T-helper 1 cell (primary cell): ENCODE measurements at places on chromosomes 1 and 21.

- no peak for DNase-seq
Measured at GRCh38 chr1:166933633-166934032, 41.7 kb downstream of the ILDR2 start.

DNA sequence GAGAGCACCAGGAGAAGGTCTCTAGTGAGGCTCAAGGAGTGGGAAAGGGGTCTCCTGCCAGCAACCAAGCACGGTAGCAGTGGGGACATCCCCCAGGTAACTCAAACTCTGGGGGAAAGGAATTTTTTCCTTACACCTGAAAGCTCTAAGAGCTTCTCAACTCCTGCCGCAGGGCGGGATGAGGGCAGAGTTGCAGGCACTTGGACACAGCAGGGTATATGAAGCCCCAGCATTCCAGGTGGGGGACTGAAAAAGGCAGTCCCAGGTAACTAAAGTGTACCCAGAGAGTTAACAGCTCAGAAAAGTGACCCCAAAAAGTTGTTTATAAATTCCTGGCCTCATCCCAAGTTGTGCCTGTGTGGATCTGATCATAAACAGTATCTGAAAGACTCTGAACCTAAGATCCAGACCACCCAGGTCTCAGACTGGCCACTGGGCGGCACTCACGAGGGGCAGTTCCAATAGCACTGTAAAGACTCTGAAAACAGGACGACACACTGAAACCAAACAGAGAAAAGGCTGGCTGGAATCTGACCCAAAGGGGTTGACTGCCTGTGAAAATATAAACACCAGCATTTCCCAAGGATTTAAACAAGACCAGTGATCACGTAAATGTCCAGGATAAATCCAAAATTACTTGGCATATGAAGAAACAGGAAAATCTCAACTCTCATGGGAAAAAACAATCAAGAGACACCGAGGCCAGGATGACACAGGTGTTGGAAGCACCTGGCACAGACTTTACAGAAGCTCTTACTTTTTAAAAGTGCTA is 47.5 kb downstream of the HSF2BP start:
- no peak for DNase-seq

GRCh38 chr1:116472431-116472961 is 98.3 kb downstream of the CD58 start:
- no peak for DNase-seq

- DNase-seq, result peak; percentile 55
Measured at GRCh38 chr1:89821322-89822108, 683 bp downstream of the LRRC8D start.

- DNase-seq, result no peak
Measured at GRCh38 chr1:53317646-53318539, 10.0 kb downstream of the LRP8 start.

GRCh38 chr1:45722809-45723208 is 27.6 kb downstream of the IPP start:
- no peak for DNase-seq

DNA sequence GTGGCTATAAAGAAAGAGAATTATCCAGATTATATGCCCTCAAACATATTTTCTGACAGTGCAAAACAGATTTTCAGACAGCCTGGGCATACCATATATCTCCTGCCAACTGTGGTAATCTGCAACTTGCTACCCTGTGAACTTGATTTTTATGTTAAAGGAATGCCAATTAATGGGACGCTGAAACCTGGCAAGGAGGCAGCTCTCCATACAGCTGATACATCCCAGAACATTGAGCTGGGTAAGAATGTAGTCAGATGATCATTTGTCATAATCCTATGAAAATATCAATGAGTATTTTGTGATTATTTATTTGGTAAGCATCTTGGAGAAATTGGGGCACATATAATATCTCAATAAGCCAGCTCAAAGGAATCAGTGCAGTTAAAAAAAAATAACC is 124.2 kb downstream of the VPS13D start:
- no peak for DNase-seq

GRCh38 chr1:71413441-71414175 is 332.8 kb upstream of the ZRANB2 start:
- no peak for DNase-seq

DNA sequence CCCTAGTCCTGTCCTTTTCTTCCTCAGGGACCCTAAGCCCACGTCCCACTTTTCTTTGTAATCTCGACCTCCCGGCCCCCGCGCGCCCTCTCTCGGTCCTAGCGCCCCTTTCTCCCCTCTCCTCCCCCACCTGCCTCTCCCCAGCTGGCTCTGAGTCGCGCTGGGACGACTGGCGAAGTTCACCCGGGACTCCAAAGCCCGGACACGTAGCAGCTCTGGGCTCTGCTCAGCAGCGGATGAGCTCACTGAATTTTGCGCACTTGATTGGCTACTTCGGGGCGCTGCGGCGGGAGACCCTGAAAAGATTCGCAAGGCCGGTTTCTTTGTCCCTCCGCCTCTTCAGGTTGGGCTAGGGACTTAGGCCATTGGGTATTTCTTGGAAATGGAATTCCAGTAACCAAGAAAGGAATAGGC is 16.3 kb upstream of the ACKR1 start:
- DNase-seq, result no peak

- peak; percentile 60 for DNase-seq
Measured at GRCh38 chr1:8348777-8349472, 31.0 kb downstream of the SLC45A1 start.

DNA sequence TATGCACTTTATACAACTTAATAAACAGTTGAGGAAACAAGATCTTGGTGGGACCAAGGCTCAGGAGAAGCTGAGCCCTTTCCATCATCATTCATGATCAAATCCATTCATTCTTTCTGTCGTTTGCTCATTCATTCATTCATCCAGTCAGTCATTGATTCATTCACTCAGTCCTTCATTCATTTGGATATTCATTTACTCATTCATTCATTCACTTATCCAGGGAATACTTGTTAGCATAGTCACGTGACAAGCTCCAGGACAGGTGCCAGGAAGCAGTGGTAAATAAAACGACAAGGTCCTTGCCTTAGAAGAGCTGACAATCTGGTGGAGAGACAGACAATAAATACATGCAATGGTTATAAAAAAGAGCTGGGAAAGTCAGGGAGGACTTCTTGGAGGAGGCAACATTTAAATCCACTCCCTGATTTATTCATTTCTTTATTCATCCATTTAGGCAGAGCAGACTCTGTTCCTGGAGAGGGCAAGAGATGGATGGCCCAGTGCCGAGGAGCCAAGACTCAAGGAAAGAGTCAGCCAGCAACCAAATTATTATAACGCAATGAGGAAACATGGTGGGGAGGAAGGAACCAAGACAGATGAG is 74.1 kb upstream of the CASZ1 start:
- DNase-seq, result no peak

DNA sequence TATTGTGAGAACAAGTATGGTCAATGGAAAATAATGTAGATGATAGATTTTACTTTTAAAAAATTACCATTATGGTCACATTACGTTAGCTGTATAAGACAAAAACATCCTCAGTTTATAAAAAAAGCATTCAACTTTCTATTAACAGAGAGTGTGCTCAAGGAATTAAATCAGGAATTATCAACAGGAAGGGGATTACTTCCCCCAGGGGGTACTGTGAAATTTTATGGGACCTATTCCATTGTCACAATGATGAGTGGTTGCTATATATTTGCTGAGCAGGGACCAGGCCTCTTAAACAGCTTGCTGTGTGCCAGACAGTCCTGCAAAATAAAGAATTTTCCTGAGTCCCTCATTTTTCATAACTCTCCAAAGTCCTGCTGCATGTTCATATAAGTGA is 21.2 kb downstream of the JAM2 start:
- no peak for DNase-seq

- no peak for DNase-seq
Measured at GRCh38 chr21:30233228-30234020, 17.5 kb upstream of the CLDN8 start.

GRCh38 chr1:19458815-19459417 is 26.4 kb downstream of the CAPZB start:
- DNase-seq, result no peak

GRCh38 chr1:78619446-78619802 is 824 bp upstream of the IFI44L start:
- DNase-seq, result no peak

GRCh38 chr1:159141584-159142390 is 29.6 kb upstream of the CADM3 start:
- DNase-seq, result no peak

GRCh38 chr1:172545396-172546004 is 12.6 kb downstream of the SUCO start:
- no peak for DNase-seq

GRCh38 chr1:169144941-169145626 is 38.6 kb downstream of the ATP1B1 start:
- DNase-seq, result no peak

DNA sequence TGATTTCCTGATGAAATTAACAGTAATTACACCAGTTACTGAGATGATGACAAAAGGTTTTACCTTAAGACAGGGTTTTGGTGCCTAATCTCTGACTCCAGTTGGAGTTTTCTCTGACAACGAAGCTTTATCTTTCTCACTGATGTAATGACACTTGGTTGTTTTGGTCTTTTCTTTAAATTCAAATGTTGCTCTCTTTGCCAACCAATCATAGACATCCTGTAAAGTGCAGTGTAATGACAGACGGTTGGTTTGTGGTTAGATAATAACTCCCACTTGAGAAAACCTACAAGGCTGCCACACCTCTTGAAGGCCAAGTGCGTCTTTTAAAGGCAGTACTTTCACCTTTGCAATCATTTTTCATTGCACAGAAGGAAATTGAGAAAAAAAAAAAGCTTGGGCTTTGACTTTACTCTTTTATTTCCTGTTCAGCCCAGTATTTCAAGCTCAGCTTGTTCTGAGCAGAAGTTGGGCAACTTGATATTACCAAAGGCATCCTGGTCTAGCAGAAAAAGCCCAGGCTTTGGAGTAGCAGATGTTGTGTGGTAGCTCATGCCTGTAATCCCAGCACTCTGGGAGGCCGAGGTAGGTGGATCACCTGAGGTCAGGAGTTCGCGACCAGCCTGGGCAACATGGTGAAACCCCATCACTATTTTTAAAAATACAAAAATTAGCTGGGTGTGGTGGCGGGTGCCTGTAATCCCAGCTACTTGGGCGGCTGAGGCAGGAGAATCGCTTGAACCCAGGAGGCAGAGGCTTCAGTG is 14.9 kb downstream of the PDIK1L start:
- DNase-seq, result peak; percentile 44

GRCh38 chr1:223315665-223316064 is 48.3 kb downstream of the SUSD4 start:
- DNase-seq, result no peak

- peak; percentile 59 for DNase-seq
Measured at GRCh38 chr1:35883635-35884101, 659 bp downstream of the AGO1 start.

- peak; percentile 41 for DNase-seq
Measured at GRCh38 chr1:152461544-152461943, 47.5 kb upstream of the CRNN start.

DNA sequence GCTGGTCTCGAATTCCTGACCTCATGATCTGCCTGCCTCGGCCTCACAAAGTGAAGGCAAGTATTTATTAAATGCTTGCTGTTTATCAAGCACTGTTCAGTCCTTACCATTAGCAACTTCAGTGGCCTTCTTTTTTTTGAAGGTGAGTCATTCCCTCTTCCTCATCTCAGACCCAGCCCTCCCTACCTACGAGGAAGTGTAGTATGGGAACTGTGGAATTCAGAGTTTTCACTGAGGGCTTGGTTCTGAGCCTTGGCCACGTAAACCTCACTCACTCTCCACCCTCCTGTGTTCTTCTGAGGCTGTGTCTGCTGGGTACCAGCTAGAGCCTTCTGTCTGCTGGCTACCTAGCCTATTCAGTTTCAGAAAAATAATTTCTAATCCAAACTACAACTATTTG is 218.3 kb upstream of the SGIP1 start:
- DNase-seq, result no peak

- no peak for DNase-seq
Measured at GRCh38 chr1:21587602-21587953, 78.4 kb downstream of the ALPL start.

- no peak for DNase-seq
Measured at GRCh38 chr1:40301541-40302299, 15.4 kb downstream of the COL9A2 start.

- no peak for DNase-seq
Measured at GRCh38 chr1:160108888-160109662, 6.5 kb upstream of the ATP1A2 start.

GRCh38 chr1:145711213-145711651 is 4.1 kb upstream of the PDZK1 start:
- DNase-seq, result no peak

- no peak for DNase-seq
Measured at GRCh38 chr1:171141688-171142415, 43.2 kb upstream of the FMO2 start.

DNA sequence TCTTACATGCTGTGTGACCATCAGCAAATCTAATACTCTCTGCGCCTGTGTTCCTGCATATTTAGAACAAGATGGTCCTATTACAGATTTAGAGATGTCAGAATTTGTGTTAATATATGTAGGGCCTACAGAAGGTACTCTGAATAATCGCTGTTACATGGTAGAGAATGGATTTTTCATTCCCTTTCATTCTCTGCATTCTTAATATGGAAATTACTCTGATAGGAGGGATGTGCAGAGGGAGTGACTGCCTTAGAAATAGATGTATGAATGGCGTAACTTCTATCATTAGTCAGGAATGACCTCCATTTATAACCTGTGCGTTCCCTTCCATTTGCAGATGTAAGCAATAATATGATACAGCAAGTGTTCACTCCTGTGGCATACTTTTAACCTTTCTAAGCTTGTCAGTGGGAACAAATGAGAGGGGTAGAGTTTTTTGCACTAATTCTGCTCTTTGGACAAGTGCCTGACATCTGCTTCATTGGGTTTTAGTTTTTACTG is 45.6 kb downstream of the MIA3 start:
- no peak for DNase-seq

DNA sequence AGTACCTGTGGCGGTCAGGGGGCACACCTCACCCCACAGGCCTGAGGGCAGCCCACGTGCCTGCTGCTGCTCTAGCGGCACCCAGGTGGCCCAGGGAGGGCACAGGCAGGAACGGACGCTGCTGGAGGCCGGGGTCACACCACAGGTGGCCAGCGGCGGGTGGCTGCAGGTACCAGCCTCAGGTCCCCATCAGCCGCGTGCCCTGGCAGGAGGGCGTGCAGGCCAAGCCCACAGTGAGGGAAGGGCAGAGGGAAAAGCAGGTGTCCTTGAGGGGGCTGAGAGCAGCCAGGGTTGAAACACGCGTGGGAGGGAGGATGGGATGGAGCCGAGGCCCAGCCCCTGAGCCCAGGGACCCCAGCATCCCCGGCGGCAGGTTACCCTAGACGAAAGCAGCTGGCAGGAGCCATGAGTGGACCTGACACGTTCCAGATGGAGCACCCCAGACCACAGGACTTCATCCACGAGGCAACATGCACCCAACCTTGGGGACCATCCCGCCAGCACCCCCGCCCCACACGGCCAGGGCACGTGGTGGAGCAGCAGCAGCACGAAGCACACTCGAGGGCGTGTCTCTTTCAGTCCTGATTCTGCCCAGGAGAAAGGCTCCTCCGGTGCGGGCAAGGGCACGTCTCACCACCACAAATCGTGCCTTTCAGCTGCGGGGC is 3.7 kb downstream of the SLC19A1 start:
- DNase-seq, result no peak
